Skeletal muscle cell (primary cell): ENCODE measurements at places on chromosomes 16 and 17.

- no peak for DNase-seq
These were observed 26.8 kb downstream of the TBC1D16 start for GRCh38 chr17:80008848-80009247.

- DNase-seq = no peak
These were observed 1305.6 kb downstream of the CDH11 start for GRCh38 chr16:63816276-63816675.

DNA sequence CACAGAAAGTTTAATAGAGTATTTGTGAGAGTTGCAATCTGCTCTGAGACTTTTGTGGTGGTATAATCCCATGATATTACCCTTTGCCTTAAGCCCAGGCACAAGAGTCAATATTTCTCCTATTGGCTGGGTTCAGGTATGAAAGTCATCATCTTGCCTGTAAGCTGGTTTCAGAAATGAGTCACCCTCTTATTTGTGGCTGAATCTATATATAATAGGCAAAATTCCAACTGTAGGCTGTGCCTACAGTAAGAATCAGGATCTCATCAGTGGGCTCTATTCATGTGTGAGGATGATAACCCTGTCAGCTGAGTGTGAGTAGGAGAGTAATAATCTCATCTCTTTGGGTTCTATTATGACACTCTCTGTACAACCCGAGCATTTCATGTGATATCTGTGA lies 2103.1 kb downstream of the TP53TG3F start:
- no peak for DNase-seq

GRCh38 chr16:4500272-4500671 lies 24.1 kb downstream of the HMOX2 start:
- DNase-seq = no peak

- no peak for DNase-seq
These were observed 17.5 kb downstream of the ABR start for GRCh38 chr17:1162116-1162855.

- no peak for DNase-seq
These were observed 919.1 kb upstream of the EEF2KMT start for GRCh38 chr16:6016530-6017184.

GRCh38 chr17:40599468-40599763 lies 34.1 kb upstream of the CCR7 start:
- no peak for DNase-seq

GRCh38 chr16:65002265-65002664 lies 119.6 kb downstream of the CDH11 start:
- peak; percentile 65 for DNase-seq

DNA sequence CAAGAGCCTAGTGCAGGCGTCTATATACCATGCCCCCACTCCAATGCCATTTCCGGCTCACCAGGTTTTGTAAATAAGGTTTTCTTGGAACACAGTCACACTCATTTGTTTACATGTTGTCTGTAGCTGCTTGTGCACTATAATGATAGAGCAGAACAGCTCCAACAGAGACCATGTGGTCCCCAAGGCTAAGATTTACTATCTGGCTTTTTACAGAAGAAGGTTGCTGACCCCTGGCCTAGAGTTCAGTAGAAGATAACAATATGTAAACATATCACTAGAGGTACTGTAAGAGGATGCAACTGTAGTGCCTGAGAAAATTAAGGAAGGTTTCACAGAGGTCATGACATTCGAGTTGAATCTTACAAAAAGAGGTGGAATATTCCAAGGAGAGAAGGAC lies 66.3 kb downstream of the CACNG1 start:
- DNase-seq = no peak

- no peak for DNase-seq
These were observed 722 bp downstream of the CDC27 start for GRCh38 chr17:47188271-47188875.

- no peak for DNase-seq
These were observed 49.0 kb upstream of the ZNF750 start for GRCh38 chr17:82888583-82889495.

DNA sequence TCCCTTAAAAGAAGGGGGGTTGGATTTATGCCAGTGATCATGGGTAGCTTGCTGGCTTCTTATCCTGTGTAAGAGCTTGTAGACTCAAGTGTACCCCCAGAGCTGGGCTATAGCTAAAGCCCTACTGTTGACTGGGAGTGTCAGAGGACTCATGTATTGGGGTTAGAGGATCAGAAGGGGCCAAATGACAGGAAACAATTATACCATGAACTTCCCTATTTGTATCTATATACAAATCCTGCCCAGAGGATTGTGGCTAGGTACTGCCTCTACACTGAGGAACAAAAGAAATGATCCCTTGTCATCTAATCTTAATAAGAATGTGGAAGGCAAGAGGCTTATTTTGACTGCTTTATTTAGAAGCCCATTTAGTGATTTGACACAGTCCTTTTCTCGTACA lies 14.3 kb downstream of the ZP2 start:
- no peak for DNase-seq

- no peak for DNase-seq
These were observed 24.7 kb downstream of the PSMD7 start for GRCh38 chr16:74321356-74321755.

DNA sequence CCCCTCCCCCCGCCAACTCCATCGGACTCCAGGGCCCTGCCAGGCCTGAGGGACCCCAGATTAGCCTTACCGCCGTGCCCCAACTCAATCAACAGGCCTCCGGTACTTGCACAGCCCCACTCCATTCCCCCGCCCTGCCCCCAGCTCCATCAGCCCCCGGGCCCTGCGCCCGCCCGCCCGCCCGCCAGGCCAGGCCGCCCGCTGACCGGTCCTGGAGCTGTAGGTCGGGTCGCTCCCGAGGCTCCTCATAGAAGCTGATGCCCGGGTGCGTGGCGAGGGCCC lies 308 bp downstream of the GTF3C1 start:
- DNase-seq = no peak

- no peak for DNase-seq
These were observed 99.7 kb upstream of the HAS3 start for GRCh38 chr16:69005641-69006355.

DNA sequence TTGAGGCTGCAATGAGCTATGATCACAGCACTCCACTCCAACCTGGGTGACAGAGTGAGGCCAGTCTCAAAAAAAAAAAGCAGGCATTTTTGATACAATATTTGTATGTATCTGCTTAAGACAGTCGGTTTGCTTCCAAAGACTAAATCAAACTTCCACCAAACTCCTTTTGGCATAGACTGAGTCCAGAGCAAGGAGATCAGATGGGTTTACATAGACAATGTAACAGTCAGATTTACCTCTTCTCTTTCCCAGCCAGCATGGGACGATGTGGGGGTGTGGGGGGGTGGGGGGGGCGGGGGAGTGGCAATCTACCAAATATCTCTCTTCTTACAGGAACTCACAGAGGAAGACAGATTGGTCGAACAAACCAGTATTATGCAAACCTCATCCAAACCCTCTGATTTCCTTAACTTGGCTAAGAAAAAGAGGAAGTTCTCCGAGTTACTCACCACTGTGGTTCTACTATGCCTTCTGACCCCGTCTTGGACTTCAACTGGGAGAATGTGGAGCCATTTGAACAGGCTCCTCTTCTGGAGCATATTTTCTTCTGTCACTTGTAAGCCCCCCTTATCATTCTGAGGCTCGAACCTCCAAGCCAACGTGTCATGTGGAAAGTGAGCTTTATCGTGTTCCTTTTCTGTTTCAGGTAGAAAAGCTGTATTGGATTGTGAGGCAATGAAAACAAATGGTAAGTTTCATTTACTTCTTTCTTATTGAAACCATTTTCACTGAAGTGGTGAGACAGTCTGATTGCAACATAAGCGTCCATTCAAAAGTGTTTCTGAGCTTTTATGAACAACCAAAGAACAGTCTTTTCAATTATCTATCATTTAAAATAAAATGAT lies at the start of gene MILR1:
Gene MILR1 (plus strand): TSS at position 451 of the 848 bp plus-strand sequence. CDS start 54 bp downstream, at position 505.
- peak; percentile 60 for DNase-seq

DNA sequence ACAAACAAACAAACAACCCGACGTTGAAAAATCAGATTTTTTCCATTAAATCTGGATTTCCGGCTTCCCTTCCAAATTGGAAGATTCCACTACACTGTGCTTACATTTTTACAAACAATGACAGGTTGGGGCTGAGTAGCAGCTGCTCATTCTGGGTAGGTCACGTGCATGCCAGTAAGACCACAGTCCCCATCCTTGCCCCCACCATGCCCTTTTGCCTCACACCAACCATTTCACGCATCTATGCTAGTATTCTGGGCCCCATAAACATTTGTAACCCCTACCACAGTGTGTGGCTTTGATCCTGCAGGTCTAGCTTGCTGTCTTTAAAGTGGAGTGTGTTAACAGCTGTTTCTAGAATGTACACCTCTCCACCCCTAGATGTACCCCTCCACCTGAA lies 366.1 kb downstream of the XYLT1 start:
- no peak for DNase-seq

DNA sequence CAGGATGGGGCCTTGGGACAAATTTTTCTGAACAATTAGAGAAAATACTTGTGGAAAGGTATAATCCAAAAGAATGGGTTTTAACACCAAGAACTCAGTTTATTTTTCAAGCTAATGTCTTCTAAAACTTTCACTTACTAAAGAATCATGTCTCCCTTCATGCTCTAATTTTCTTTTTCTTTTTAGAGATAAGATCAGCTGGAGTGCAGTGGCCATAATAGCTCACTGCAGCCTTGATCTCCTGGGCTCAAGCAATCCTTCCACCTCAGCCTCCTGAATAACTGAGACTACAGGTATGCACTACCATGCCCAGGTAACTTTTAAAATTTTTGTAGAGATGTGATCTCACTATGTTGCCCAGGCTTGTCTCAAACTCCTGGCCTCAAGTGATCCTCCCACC lies 5.5 kb downstream of the OR4D1 start:
- no peak for DNase-seq

GRCh38 chr16:22633280-22633679 lies 122.6 kb downstream of the NPIPB5 start:
- no peak for DNase-seq

- no peak for DNase-seq
These were observed 20.9 kb downstream of the AKTIP start for GRCh38 chr16:53482123-53482522.

- DNase-seq = no peak
These were observed 14.4 kb downstream of the HID1 start for GRCh38 chr17:74957935-74958740.

GRCh38 chr16:87487361-87487924 lies 5.4 kb downstream of the ZCCHC14 start:
- DNase-seq = no peak

DNA sequence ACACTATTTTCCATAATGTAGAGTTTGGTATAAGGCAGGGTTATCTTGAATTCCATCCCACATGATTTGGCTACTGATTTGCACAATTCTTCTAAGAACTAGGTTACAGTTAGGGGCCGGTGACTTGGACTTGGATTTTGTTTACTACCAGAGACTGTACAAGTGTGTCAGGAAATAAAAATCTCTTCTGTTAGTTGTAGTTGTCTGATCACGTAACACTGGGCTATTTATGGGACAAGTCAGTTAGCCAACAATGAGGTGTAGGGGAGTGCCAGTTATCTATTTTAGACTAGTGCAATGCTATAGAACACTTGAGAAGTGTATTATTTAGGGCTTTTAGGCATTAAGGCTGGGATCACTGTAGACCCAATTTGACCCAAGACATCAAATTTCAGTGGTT lies 39.7 kb upstream of the GHDC start:
- DNase-seq = no peak

DNA sequence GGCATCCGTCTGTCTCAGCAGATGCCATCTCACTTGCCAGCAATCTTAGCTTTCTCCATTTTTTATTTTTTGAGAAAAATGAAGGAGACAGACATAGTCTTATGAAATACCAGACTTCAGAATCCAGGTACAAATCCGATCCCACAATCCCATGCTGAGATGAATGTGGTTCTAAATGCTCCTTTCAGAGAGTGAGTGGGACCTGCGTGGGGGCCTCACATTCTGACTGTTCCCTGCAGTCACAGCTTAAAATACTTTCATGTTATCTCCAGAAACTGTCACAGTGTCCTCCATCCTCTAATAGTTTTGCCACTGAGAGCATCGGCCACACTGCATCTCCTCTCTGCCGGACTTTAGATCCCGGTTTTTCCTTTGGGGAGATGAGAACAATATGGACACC lies 34.9 kb upstream of the ENDOV start:
- DNase-seq = no peak

- DNase-seq = peak; percentile 95
These were observed at the start of gene RPS2 for GRCh38 chr16:1964506-1965395. TSS of gene RPS2 (minus strand) at chr16:1964826. CDS start at chr16:1964625, 201 bp downstream.

DNA sequence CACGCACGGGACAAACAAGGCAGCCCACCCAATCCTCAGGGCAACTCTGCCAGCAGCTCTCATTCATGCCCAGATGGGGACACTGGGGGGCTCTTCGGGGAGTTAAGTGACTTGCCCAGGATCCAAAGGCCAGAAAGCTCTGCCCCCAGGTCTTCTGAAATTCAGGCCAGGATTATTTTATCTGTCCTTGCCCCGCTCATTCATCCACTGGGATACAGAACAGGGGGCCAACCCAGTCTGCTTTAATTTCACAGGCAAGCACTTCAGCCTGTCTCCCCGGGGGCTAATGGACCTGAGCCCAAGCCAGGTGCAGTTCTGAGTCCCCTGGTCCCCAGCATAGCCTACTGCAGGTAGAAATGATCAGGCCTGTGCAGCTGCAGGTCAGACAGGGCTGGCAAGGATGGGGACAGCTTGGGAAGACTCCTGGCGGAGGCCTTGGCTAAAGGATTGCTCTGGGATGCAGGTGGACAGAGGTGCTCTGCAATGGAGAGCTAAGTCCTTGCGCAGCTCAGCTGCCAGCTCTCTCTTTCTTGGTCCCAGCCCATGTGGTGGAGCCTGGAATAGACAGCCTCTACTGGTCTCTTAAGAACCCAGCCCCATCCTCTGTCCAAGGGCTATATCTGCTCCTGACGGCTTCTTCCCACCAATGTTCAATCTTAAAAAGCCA lies 766 bp upstream of the B3GNT9 start:
- no peak for DNase-seq

DNA sequence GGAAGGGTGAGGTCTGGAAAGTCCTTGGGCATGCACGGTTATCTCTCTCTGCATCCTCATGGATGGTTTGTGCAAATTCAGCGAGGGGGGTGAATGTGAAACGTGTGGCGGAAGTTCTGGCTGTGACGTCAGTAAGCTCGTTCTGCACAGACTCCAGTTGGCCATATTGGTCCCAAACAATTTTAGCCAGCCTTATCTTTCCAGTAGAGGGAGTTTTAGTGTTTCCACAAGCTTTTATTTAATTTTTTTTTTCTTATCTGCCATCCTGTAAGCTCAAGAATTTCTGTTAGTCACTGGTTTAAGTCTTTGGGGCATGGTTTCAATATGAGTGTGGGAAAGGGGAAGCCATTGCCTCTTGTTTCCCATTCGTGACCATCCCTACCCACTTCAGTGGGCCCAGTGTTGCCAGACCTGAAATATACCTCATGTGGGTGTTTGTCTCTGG lies 39.0 kb downstream of the HLF start:
- no peak for DNase-seq

GRCh38 chr16:83802135-83802534 lies 5.6 kb upstream of the HSBP1 start:
- no peak for DNase-seq

DNA sequence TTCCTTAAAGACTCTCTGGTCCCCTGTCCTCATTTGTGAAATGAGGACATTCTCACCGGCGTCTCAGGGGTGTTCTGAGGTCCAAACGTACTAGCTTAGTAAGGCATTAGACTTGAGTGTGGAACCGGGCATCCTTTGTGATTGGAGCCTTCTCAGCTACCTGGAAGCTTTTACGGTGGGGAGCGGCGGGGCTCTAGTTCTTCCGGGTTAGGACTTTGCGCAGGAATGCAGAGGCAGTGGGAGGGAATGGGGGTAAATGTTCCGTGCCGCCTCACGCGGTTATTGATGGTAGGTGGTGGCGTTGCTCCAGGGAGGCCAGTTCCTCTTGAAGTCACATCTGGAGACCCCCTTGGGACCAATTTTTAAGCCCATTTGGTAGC lies 113.6 kb downstream of the SNX29 start:
- no peak for DNase-seq
